Thoracic aorta (tissue), 2 donors: ENCODE measurements at places on chromosomes 1 and 21. TPM values are rescaled to one million over a fixed set of nuclear protein-coding genes. Genes with fewer than 3 reads are reported as not detected.

- no peak for DNase-seq
These were observed 81.7 kb upstream of the VANGL1 start for GRCh38 chr1:115560027-115560426.

- no peak for DNase-seq
These were observed 6.0 kb downstream of the EPHA8 start for GRCh38 chr1:22569269-22569668.

GRCh38 chr1:38053416-38054091, 7.0 kb upstream of the POU3F1 start:
- DNase-seq, result no peak

GRCh38 chr1:32619701-32620485, 30.5 kb downstream of the ZBTB8OS start:
- no peak for DNase-seq

DNA sequence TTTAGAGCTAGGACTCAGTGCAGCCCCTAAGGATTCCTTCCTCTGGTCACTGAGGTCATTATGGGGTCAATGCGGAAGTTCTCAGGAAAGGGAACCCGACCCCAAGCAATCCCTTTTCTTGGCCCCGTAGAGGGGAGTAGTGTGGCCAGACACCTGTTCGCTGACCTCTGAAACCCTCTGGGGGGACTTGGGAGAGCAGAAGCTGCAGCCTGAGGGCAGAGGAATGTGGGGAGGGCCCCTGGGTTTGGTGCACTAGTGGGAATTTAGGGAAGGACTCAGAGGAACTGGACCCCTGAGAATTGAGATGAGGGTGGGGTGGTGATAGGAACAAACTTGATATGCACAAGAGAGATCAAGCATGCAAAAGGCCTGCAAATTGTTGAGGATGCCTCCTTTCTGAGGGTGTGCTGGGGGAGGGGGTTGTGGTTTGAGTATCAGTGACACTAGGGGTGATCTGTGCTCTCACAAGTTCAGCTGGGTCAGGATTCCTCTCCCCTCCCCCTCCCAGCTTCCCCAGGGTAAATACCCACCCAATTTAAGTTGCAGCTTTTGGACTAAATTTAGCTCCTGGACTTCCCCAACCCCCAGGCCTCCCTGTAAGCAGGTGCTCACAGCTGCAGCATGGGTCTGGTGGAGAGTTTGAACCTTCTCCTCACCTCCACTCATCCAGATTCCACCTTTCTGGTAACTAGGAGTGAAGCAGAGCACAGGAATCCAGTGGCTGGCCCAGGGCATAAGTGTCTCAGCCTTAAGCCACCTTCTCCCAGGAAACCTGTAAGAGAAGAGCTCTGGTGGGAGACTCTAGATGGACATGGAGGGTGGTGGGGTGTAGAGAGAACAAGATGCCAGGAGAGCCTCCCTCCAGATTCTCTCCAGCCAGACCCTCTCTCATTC, 13.5 kb downstream of the ADAMTSL4 start:
- DNase-seq, result no peak

The FAM131C gene
- total RNA-seq, result not detected

The CLDN17 gene
- total RNA-seq, result not detected
